CMK (cell line): ENCODE measurements at places on chromosomes 4 and X.

DNA sequence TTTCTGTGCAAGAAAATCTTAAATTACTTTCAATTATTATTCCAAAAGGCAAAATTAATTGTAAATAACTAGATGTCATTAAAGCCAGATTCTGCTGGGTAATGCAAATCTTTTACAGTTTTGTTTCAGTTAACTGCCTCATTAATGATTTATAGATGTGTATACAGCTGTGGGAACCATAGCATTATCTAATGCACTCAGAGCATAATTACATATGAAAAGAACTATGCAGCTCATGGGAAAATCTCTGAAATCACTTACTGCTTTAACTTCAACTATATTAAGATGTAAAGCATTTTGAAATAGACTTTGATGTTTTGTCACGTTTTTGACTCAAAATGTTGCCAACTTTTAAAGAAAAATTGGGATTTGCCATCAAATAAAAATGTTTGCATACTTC, 630.3 kb upstream of the KLHL4 start:
- no peak for DNase-seq

DNA sequence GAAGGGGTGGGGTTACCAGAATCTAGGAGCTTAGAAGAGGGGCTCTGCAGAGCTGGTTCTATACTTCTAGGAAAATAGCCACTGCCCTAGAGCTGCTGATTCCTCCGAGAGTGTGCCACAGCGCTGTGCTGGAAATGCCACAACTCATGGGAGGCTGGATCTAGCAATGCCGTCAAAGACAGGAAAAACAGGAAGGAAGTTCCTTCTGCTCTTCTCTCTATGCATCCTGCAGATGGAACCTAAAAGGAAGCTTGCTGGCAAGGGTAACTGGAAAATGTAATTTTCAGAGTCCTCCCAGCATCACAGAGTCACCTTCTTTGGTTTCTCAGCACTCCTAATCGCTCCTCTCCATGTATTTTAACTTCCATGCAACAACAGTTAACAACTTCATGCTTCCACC, 121.2 kb upstream of the TLL1 start:
- no peak for DNase-seq

DNA sequence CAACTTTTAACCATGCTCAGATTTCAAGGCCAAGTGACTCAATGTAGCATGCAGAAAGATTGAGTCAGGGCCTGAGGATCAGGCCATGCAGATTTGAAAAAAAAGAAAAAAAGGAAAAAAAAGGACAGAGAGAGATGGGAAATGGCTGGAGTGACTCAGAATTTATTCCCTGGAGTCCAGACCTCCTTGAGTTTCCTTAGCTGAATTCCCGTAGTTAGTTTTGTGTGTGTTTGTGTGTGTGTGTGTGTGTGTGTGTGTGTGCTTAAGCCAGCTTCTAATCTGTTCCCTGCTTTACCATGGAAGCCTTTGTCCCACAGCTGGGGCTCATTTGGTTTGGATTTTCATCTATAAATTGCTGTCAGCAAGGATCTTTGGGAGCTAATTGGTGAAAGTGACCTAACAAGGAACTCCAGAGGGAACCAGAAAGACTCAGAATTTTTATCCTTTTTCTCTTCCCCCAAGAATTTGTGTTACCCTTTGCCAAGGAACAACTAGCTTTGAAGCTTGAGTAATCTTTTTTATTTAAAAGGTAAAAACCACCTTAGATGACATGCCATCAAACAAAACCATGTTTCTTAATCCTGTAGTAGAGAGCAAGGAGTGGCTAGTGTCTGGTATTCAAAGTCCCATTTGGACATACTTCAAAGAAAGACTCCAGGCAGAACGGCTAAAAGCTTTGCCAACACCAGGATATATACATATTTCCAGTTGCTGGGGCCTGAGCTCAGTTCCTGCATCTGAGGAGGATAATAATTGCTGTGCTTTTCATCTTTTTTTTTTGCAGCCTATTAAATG, 109.0 kb upstream of the DDIT4L start:
- DNase-seq, result no peak

- no peak for DNase-seq
Observed at GRCh38 chrX:9665113-9665512, 100.5 kb downstream of the GPR143 start.

GRCh38 chrX:5869786-5870185, 358.9 kb downstream of the NLGN4X start:
- DNase-seq, result no peak

DNA sequence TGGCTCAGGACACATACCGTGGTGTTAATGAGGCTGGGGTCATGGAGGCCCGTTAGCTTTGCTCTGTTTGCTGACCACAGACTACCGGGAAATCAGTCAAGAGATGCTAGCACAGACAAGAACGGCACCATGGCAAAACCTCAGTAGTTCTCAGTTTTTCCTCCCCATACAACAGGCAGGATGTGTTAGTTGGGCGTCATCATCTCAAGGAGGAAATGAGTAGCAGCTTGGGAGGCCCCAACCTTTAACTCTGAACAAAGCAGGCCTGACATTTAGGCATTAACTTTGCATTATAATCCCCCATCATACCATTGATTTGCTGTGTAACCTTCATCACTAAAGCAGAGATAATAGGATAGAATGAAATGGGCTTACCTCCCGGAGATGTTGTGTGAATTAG, 714.2 kb downstream of the RPA4 start:
- no peak for DNase-seq

DNA sequence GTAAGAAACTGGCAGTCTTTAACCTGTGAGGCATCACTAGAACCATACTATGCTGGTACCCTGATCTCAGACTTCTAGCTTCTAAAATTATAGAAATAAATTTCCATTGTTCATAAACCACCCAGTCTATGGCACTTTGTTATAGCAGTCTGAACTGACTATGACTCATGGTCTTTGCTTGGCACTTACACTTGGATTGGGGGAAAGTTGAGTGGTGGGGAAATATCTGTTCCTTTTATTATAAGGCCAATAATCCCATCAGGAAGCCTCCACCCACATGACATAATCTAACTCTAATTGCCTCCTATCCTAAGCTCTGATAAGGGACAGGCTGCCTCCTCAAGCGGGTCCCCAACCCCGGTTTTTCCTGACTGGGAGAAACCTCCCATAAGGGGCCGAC, 61.4 kb upstream of the PACRGL start:
- no peak for DNase-seq

DNA sequence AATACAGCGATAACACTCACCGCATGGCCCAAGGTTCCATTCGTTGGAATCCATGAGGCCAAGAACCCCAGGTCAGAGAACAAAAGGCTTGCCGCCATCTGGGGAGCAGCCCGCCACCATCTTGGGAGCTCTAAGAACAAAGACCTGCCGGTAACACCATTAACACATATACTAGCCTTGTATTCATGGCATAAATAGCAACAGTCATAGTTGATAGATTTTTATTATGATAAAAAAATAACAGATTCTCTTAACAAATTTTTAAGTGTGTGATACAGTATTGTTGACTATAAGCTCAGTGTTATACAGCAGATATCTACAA, 309.4 kb downstream of the GLUD2 start:
- no peak for DNase-seq

- no peak for DNase-seq
Observed at GRCh38 chr4:93334003-93334402, 494.6 kb upstream of the ATOH1 start.

DNA sequence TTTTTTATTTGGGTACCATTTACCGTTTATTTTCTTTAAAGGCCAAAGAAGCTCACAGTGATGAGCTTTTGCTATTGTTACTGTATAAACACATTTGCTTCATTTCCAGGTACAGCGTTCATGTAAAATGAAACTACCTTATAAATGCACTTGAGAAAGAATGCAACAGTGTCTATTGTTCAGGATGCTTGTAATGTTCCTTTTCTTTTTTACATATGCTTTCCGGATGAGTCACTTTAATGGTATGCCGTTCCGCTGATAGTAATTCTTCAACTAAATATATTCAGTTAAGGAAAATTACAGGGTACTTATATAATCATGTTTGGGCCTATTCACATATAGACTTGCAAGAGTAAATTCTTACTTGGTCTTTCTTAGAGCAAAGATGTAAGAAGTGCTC, 354.9 kb downstream of the RPA4 start:
- DNase-seq, result no peak
